H54 (cell line): ENCODE measurements at places on chromosomes 5 and 9.

GRCh38 chr9:17059465-17059864 is 75.4 kb upstream of the CNTLN start:
- DNase-seq: no peak

DNA sequence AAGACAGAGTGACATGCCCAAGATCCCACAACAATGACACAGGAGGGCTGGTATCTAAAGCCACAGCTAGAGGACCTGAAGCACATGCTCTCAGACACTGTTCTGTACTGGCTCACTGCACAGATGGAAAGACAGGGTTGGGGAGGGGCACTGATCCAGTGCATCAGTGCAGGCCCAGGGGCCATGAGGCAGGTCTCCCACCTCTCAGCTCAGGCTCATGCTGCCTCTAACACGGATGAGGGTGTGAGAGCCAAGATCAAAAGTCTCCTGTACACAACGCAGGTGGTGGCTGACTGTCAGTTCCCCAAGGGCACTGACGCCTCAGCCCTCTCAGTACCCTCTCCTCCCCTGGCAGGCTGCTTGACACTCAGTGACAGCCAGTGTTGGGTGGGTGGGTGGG is 10.9 kb downstream of the RAPGEF1 start:
- no peak for DNase-seq

DNA sequence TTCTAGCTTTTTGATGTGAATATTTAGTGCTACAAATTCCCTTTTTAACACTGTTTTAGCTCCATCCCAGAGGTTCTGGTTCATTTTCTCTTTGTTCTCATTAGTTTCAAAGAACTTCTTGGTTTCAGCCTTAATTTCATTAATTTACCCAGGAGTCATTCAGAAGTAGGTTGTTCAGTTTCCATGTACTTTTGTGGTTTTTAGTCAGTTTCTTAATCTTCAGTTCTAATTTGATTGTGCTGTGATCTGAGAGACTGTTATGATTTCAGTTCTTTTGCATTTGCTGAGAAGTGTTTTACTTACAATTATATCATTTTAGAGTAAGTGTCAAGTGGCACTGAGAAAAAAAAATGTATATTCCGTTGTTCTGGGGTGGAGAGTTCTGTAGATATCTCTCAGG is 240.1 kb upstream of the RASA1 start:
- DNase-seq: no peak

- no peak for DNase-seq
Observed at GRCh38 chr9:134329576-134329855, 3.3 kb downstream of the RXRA start.

- no peak for DNase-seq
Observed at GRCh38 chr9:33943389-33943788, 105.3 kb downstream of the UBAP2 start.

DNA sequence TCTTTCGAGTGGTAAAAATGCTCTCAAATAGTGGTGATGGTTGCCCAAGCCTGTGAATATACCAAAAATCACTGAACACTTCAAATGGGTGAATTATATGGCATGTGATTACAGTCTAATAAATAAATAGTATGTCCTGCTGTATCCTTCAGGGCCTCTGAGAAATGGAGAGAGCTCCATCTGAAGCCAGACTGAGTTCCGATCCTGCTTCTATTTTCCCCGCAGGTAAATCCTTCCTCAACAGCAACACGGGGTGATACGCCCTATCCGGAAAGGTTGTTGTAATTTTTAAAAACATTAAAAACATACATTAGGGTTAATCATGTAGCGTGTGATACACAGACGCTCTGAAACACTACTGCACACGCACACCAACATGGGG is 695 bp upstream of the SNAPC3 start:
- DNase-seq: no peak

GRCh38 chr5:148882332-148882731 is 55.9 kb downstream of the ADRB2 start:
- DNase-seq: no peak

DNA sequence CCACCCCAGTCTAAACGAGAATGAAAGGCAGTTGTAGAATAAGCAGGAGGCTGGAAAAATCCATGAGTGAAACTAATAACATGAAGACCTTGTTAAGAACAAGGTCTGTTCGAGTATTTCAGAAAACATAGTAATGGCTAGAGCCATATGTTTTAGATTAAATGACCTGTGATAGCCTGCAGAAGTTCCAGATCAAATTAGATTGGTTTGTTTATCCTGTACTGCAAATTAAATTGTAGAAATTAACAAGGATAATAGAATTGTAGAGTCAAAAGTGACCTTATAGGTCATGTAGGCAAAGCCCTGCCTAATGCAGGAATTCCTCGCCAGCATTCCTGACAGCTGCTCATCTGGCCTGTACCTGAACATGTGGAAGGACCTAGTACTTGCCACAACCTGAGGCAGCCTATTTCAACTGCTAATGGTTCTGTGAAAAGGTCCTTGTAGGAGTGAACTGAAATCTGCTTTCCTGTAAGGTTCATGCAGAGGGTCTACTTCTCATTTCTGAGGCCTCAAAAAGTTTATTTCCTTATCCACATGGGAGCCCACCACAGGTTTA is 17.2 kb downstream of the LIX1 start:
- no peak for DNase-seq

- DNase-seq: no peak
Observed at GRCh38 chr5:170076211-170076610, 29.5 kb upstream of the FOXI1 start.

DNA sequence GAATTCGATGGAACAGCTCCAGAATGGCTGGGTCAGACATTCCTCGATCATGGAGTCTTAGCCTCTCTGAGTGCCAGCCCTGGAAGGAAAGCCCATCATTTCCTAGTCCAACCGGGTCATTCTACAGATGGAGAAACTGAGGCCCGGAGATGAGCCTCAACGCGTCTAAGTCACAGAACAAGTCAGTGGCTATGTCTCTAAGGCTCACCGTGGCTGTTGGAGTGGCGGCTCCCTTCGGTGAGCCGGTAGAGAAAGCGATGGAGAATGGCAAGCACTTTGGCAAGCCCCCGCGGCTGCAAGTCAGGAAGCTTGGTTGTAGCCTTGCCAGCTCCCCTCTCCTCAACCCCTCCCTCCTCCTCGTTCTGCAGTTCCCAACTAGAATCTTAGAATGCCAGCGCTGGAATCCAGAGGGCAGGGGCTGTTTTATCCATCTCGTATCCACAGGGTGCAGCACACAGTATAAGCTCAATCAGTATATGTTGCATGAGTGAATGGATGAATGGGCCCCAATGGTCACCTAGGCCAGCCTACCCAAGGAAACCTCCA is 438 bp upstream of the ARSI start:
- DNase-seq: no peak

DNA sequence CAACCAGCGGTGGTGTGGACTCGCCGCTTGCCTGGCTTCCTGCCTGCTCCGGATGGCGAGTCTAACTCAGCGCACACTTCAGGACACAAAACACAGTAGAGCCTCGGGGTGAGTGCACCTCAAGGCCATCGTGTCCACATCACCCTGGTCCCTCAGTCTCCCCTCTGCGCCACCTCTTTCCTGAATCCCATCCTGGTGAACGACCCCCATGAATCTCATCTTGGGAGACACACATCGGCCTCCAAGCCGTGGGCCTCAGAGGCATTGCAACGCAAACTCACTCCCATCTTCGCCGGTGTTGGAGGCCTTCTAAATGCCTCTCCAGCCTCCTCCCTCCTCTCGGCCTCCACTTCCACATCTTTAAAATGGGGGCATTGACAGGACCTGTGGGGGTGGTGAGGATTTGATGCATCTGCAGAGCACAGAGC is 124.3 kb downstream of the COL23A1 start:
- no peak for DNase-seq

GRCh38 chr9:84557751-84558150 is 111.8 kb upstream of the NTRK2 start:
- DNase-seq: no peak

- DNase-seq: no peak
Observed at GRCh38 chr9:128677794-128678193, 11.2 kb upstream of the SET start.

GRCh38 chr5:88049156-88049555 is 219.5 kb downstream of the TMEM161B start:
- no peak for DNase-seq

DNA sequence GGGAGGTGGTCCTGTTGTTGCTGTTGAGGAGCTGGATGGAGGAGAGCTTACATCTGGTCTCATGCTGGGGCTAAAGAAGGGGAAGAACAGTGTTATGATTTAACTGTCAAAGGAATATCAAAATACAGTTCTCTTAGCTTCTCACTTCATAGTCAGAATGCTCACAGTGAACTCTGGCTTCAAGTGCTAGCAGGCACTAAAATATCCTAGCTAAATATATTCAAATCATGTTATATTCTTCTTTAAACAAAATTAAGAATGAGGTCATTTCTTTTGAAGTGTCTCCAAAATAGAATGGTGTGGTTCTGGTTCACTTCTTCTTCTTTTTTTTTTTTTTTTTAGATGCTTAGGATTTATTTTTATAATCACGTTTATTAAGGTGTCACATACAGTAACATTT is 89.4 kb downstream of the NR3C1 start:
- no peak for DNase-seq

DNA sequence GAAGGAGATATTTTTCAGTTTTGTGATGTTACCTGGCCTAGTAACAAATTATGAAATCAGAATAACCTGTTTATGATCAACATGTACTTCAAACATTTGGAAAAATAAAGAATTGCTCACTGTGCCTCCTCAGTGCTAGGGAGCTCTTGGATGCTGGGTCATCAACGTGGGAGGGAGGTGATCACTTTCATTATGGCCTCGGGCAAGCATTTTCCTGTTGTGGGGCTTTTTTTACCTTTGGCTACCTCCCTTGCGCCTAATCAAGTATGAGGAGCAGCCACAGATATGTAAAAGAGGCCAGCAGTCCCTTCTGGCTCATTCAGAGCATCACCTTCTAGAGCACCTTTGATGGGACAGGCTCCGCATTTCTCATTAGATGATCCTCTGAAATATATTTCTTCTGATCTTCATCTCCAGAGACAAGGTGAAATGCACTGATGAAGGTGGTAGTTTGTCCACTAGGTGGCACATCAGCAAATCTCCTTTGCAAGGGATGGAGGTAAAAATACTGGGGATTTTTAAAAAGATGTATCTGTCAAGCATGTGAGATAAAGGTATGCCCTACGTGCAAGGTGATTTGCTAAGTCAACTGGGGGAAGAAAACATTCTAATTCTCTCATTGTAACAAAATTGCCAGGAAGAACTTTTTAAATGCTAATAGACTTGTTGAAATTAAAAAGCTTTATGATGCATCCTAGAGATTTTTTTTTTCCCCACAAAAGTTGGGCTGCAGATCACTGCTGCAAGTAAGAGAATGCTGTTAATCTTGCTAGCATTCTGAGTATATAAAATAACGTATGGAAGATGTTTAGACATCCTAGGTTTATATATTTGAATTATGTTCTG is 218.2 kb downstream of the MAST4 start:
- peak; percentile 15 for DNase-seq

DNA sequence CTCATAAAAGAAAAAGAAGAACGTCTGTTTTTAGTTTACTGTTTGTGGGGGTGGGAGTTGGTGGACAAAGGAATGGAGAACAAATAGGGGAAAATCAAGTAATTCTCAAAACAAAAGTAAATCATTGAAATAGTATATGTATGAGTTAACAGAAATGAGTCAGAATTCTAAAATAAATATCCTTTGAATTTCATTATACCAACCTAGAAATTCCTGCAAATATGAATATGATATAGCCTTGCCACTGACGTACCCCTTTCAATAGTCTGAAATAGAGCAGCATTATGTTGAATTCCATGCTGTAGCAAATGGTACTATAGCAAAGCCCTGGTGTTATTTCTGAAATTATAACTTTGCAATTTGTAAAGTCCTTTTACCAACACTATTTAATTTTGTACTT is 29.6 kb upstream of the DTWD2 start:
- DNase-seq: no peak

DNA sequence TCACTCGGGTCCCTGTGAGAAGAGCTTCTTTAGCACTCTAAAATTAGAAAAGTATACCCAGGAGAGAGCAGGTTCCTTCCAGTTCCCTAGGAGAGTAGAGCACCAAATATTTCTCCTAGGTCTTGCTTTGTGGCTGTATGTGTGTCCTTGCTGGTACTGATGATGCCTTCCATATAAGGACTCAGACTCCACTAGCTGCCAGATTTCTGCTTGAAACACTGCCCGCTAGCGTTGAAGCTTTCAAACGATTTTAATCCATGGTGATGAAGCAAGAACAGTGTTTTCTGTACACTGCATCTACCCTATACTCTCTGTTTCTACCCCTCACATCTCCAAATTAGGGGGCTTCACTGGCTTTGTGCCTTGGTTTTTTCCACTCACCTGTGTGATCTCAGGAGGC is 2.4 kb upstream of the SMC2 start:
- DNase-seq: no peak

GRCh38 chr9:16092142-16093091 is 539.6 kb downstream of the CCDC171 start:
- no peak for DNase-seq

GRCh38 chr5:7822449-7822848 is 28.5 kb downstream of the CFAP90 start:
- DNase-seq: no peak

DNA sequence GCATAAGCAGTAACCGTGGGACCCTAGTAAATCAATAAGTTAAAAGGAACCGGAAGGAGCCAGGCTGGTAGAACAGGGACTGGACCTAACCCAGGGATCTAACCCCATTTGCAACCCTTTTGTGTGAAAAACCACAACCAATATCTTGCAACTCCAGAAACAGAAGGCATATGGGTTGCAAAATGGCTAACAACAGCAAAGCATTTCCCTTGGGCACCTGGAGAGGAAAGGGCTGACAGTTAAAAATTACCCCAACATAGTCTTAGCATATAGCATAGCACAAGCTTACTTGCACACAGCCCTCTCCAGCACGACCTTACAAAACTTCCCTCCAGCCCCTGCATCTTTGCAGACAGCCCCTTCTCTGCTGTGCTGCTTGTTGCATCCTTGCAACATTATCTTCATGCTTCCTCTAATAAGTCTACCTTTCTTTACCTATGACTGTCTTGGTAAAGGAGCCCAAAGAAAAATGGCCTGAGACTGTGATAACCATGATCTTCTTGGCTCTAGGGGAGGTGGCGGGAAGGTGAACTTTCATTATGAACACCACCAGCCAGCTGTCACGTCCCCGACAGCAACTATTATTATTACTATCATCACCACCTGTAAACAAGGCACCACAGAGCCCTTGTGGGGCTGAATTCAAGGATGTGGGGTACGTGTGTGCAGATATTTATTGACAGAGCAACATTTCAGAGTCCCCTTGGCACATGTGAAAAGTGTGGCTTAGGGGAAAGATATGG is 49.8 kb downstream of the PRRC1 start:
- DNase-seq: no peak
